Iris pigment epithelial cell (primary cell): ENCODE measurements at places on chromosomes 12 and 14.
A peak's percentile ranks its signal among the peaks of the same experiment; 100 is the strongest.

DNA sequence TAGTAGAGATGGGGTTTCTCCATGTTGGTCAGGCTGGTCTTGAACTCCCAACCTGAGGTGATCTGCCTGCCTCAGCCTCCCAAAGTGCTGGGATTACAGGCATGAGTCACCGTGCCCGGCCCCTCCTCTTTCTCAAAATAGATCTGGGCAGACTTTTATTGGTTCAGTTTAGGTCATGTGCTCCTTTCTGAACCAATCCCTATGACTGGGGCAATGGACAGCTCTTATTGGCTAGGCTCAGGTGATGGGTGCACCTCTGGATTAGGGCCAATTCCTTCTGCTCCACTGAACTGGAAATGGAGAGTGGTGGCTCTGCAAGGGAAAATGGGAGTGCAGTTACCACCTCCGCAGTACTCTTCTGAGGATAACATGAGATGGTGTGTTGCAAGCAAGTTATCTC, 6.2 kb upstream of the ATP6V0A2 start:
- DNase-seq = no peak

GRCh38 chr12:26017484-26018211, 59.2 kb downstream of the RASSF8 start:
- DNase-seq = peak; percentile 39

DNA sequence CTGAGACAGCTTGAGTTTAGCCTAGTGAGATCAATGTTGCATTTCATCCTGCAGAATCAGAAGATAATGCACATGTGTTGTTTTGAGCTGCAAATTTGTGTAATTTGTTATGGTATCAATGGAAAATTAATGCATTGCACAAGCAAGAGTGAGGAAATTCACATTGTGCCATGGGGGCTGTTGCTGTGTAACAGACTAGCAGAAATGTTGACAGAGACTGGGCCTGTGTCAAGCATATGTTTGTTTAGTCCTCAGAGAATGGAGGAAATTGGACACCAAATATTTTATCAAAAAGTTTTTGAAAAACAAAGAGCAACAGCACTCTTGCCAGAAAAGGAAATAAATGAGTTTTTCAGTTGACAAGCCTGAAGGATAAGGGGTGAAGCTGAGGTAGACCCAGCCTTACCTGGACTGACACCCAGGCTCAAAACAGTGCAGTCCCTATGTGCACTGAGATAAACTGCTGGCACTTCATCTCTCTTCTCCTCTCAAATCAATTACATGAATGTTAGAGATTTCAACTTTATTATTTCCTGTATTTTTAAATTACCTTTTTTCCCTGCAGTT, 1150.0 kb downstream of the FSCB start:
- no peak for DNase-seq

GRCh38 chr12:52244615-52244994, 11.6 kb downstream of the KRT7 start:
- no peak for DNase-seq

- peak; percentile 32 for DNase-seq
Measured at GRCh38 chr12:112716099-112717093, 75.2 kb upstream of the RPH3A start.
